ENCODE measurements at places on chromosomes 13 and 19.
A peak's percentile ranks its signal among the peaks of the same experiment; 100 is the strongest.

DNA sequence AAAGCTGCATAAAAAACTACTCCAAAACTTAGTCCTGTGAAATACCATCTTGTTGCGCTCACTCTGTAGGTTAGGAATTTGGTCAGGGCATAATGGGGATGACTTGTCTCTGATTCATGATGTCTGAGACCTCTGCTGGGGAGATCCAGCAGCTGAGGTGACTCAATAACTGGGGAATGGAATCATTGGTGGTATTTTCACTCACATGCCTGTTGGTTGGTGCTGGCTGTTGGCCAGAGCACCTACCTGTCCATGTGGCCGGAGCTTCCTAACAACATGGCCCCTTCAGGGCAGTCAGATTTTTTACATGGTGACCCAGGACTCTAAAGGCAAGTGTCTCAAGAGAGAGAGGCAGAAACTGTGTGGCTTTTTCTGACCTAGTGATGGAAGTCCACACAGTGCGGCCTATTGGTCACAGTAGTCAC lies 7.4 kb upstream of the ESD start:
- DNase-seq, result no peak

GRCh38 chr13:46520166-46520565 lies 32.8 kb upstream of the LRCH1 start:
- DNase-seq, result no peak

DNA sequence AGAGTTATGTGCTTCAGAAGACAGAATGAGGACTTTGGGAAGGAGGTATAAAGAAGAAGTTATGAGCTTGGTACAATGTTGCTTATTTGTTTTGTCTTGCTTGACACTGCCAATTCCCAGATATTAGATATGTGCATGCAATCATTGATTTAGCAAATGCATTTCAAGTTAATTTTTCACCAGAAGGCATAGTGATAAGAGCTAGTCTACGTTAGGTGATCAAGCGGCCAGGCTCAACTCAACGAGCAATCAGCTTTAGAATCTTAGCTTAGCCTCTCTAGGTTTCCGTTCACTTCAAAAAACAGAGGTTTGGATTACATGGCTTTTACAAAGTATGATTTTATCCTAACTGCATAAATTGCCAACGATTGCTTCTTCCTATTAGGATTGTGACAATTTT lies 81.6 kb upstream of the POSTN start:
- DNase-seq, result no peak

- DNase-seq, result no peak
These were observed 509.5 kb downstream of the GPC6 start for GRCh38 chr13:93736081-93736480.

GRCh38 chr19:46574533-46574932 lies 26.6 kb upstream of the CALM3 start:
- DNase-seq, result no peak

DNA sequence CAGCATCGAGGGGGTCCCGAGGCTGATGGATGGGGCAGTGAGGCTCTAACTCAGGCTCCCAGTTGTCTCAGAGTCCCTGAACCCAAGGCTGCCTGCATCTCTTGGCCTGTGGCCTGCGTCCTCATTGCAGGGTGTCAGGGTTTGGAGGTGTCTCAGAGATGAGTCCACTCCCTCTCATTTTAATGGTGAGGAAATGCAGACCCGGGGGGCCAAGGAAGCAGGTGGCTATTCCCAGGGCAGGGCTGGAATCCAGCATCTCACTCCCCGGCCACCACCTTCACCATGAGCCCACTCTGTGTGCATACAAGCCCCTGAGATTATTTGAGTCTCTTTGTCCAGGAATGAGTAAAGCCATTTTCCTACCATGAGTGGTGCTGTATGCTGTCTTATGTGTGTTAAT lies 21.4 kb downstream of the TEX29 start:
- DNase-seq, result no peak

DNA sequence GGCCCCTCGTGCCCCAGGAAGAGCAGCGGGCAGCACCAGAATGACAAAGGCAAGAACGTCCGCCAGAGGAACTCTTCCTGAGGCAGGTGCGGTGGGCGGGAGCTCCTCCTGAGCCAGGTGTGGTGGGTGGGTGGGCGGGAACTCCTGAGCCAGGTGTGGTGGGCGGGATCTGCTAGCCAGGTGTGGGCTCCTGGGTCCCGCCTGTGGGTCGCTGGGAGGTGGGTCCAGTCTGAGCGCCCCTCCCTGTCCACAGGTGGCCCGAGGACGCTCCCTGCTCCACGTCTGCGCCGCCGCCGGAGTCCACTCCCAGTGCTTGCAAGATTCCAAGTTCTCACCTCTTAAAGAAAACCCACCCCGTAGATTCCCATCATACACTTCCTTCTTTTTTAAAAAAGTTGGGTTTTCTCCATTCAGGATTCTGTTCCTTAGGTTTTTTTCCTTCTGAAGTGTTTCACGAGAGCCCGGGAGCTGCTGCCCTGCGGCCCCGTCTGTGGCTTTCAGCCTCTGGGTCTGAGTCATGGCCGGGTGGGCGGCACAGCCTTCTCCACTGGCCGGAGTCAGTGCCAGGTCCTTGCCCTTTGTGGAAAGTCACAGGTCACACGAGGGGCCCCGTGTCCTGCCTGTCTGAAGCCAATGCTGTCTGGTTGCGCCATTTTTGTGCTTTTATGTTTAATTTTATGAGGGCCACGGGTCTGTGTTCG lies 7.0 kb upstream of the HCN2 start:
- DNase-seq, result no peak

DNA sequence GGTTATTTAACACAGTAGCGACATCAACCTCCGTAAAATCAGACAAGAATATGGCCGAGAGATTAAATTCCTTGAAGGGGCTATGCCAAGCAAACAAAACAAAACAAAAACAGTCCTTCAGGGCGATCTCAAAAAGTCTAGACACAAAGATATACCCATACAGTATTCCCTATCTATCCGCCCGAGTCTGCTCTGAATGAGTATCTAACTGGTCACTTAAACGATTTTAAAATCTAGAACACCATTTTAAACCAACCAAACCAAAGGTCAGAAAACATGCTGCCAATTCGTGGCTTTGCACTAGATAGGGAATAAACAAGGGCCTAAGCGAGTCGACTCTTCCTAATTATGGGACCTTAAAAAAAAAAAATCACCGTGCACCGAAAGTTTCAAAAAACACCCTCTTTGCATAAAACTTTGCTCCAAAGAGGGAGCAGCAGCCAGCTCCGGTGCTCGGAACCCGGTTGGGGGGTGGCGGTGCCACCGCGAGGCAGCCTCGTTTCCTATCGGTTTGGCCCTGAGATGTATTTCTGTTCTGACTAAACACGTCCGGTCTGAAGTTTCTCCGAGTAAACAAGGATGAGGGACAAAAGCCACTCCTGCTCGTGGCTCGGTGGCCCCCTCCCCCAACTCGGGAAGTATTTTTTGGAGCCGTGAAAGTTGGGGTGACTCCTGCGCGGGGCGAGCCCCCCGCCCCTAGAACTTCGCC lies 1.8 kb downstream of the HMGB1 start:
- DNase-seq, result peak; percentile 47

GRCh38 chr13:50222569-50223332 lies 207.5 kb downstream of the KCNRG start:
- peak; percentile 81 for DNase-seq

DNA sequence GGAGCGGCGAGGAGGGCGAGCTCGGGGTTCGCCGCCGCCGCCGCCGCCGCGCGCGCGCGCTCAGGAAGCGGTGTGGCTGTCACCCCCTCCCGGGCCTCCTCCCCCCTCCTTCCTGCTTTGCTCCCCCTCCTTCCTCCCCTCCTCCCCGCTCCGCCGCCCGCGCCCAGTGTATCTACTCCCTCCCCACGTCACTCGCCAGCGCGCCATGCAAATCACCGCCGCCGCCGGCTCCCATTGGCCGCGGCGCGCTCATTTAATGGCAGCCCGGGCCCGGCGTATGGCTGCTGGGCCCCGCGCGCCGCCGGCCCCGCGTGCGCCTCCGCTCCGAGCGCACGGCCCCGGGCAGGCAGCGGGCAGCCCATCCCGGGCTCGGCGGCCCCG lies 335 bp upstream of the SOX1 start:
- no peak for DNase-seq

GRCh38 chr19:45475537-45476291 lies 7.9 kb downstream of the FOSB start:
- DNase-seq, result no peak

- no peak for DNase-seq
These were observed 286.6 kb downstream of the COG6 start for GRCh38 chr13:39941911-39942551.

- peak; percentile 18 for DNase-seq
These were observed 1824.2 kb downstream of the OLFM4 start for GRCh38 chr13:54852831-54853230.

- DNase-seq, result no peak
These were observed 62.2 kb upstream of the ARGLU1 start for GRCh38 chr13:106630162-106630561.

- no peak for DNase-seq
These were observed 44.7 kb downstream of the KLF2 start for GRCh38 chr19:16369306-16369663.

DNA sequence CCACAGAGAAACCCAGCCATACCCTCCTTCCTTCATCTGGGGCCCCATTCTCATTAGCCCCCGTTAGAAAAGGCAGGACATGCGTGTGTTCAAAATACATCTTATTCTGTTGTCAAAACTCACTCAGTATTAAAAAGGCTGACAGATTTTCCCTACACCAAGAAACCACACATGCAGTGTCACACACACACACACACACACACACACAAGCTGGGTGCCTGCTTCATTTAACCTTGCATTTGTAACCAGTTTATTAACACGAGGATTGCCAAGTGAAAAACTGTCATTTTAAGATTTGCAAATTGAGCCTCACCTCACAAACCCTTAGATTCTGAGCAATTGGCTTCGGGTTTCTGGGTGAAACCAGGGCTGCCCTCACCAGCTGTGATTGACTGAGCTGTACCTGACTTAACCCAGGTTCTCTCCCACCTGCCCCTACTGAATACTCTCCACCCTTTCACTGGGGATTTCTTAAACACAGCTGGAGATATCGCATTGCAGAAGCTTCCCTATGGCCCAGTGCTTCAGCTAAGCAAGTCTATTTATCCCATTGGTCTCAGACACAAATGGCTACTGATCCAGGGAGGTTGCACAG lies 172.7 kb upstream of the ZNF507 start:
- DNase-seq, result no peak

DNA sequence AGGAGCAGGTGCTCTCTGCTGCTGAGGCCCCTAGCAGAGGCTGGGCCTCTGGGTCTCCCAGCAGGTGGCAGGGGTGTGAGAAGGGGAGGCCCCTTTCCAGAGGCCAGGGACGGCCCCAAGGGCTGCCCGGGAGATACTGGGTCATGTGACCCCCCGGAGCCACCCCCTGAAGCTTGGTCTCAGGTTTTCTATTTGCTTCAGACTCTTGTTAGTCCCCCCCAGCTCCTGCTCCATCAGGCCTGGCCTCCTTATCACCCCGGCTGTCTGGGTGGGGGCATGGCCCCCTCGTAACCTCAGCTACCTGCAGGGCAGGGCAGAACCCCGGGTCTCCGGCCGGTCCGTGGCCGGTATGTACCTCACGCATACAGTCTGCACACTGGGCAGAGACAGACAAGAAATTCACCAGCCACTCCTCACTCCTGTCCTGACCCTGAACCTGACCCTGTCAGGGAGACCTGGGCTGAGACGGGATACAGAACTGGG lies 13.2 kb upstream of the TCF3 start:
- no peak for DNase-seq

DNA sequence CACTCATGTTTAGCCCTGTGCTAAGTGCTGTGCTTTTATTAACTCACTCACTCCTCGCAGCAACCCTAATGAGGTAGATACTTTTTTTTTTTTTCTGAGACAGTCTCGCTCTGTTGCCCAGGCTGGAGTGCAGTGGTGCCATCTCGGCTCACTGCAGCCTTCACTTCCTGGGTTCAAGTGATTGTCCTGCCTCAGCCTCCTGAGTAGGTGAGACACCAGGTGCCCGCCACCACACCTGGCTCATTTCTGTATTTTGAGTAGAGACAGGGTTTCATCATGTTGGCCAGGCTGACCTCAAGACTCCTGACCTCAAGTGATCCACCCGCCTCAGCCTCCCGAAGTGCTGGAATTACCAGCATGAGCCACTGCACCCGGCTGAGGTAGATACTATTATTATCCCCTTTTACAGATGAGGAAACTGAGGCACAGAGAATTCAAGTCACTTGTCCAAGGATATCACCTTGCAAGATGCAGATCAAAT lies 2.5 kb downstream of the ITPKC start:
- DNase-seq, result no peak

All from HL-60 (cell line).